ENCODE measurements at places on chromosomes 5 and 9.

- DNase-seq: peak; percentile 91
Measured at GRCh38 chr5:136087961-136088871, 44.4 kb upstream of the SMAD5 start.

GRCh38 chr9:11318946-11319345 is 706.1 kb upstream of the PTPRD start:
- DNase-seq: no peak

GRCh38 chr5:66475731-66476130 is 120.5 kb upstream of the MAST4 start:
- DNase-seq: no peak

DNA sequence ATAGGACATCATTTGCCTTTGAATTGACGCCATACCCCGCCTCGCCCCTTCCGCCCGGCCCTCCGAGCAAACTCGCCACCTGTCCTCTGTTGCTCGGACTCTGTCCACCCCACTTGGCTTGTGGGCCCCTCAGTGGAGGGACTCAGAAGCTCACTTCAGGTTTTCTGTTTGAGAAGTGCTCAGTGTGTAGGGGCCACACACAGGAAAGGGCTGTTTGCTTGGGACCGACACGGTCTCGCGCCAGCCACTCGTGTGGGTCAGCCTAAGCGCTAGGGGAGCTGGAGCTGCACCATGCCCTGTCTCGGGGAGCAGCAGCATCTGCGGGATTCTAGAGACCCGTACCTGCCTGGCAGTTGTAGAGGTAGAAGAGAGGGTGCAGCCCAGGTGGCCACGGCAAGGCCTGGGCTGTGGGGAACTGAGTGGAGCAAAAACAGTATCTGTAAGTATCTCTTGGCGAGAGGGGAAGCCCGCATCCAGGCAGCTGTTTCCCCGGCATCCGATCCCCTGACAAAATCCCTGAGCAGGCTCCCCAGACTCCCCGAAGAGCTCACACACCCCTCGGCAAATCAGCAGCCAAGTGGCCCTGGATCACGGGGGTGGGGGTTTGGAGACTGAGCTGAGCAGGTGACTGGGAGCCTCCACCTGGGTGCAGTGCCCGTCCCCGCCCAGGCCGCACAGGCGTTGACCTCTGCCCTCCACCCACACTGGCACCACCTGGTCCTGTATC is 52.2 kb downstream of the COL5A1 start:
- DNase-seq: no peak

GRCh38 chr9:127445851-127446712 is 5.1 kb downstream of the RPL12 start:
- no peak for DNase-seq

DNA sequence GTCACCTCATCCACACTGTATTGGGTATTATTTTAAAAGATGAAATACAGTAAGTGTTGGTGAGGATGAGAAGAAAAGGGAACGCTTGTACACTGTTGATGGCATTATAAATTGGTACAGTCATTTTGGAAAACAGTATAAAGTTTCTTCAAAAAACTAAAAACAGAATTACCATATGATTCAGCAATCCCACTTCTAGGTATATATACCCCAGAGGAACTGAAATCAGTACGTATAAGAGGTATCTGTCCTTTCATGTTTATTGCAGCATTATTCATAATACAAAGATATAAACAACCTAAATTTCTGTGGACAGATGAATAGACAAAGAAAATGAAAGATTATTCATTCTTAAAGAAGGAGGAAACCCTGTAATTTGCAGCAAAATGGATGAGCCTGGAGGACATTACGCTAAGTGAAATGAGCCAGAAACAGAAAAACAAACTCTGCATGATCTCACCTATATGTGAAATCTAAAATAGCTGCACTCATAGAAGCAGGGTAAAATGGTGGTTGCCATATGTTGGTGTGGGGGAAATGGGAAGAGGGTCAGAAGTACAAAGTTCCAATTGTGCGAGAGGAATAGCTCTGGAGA is 191.6 kb downstream of the TRIM36 start:
- DNase-seq: no peak

- DNase-seq: no peak
Measured at GRCh38 chr5:175567954-175568353, 89.6 kb downstream of the SFXN1 start.

GRCh38 chr9:89676281-89676680 is 71.5 kb downstream of the GADD45G start:
- DNase-seq: no peak

- no peak for DNase-seq
Measured at GRCh38 chr9:99544526-99544925, 277.2 kb upstream of the NR4A3 start.

GRCh38 chr9:132005899-132006298 is 73.8 kb downstream of the MED27 start:
- no peak for DNase-seq

DNA sequence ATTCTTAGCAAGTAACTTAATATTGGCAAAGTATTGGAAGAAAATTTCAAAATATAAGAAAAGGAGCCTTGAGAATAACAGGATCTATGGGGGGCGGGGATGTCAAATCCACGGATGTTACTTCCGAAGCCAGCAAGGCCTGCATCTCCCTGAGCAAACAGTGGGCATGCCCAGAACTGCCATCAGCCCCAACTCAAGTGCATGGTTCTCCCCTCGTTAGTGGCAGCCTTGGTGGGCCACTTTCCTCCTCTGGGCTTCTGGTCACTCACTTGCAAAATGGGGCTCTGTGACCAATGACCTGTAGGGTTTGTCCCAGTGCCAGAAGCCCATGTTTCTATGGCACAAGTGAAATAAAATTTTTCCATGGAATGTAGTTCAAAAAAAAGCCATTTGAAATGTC is 27.2 kb upstream of the MED10 start:
- no peak for DNase-seq

- no peak for DNase-seq
Measured at GRCh38 chr9:17930071-17930470, 351.2 kb downstream of the SH3GL2 start.

GRCh38 chr5:158876263-158876942 is 223.3 kb downstream of the EBF1 start:
- no peak for DNase-seq

DNA sequence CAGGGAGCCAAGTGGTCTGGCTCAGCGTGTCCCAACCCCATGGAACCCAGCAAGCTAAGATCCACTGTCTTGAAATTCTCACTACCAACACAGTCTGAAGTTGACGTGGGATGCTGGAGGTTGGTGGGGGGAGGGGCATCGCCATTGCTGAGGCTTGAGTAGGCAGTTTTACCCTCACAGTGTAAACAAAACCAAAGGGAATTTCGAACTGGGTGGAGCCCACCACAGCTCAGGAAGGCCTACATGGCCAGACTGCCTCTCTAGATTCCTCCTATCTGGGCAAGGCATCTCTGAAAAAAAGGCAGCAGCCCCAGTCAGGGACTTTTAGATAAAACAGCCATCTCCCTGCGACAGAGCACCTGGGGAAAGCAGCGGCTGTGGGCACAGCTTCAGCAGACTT is 17.1 kb upstream of the FBXL17 start:
- DNase-seq: no peak

DNA sequence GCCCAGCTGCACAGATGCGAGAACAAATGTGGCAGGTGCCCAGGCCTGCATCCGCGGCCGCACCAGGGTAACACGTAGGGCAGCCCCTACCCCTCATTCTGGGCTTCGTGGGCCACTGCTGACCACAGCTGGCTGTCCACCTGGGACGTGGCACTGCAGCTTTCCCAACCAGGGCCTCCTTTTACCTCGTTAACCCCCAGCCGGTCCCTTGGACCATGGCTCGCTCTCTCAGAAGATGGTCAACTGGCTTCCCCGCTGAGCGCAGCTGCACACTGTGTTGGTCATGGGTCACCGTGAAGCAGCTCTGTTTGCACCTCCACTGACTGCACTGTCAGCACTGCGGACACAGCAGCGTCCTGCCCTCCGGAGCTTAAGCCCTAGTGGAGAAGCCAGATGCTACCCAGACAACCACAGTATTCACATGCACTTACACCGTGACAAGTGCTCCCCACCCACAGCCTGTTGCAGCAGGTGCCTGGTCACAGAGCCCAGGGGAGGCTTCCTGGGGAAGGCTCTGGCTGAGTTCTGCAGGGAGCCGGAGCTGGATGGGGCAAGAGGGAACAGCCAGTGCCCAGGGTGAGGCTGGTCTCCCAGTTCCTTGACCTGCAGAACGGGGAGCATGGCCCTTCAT is 10.5 kb upstream of the PLEKHG4B start:
- DNase-seq: no peak

- DNase-seq: no peak
Measured at GRCh38 chr5:156716591-156717380, 133.3 kb upstream of the PPP1R2B start.
